Occipital lobe (tissue), 3 donors: ENCODE measurements at places on chromosomes 3 and 15. TPM values are rescaled to one million over a fixed set of nuclear protein-coding genes. Genes with fewer than 3 reads are reported as not detected.

DNA sequence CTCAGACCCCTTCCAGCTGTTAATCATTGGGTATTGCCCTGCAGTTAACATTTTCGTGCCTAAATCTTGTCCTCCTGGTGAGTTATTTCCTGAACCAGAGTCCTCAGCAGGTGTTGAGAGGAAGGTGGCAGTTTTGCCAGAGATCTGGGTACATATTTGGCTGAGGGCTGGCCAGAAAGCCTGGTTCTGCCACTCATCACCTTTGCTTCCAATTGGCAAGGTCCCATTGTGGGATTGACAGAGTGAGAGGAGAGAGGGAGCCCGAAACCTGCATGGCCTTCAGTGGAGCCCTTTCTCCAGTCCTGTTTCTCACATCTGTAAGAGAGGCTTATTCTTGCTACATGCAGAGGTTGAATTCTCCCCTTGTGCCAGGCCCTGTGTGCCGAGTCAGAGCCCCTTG lies 8.9 kb upstream of the TKT start:
- no peak for DNase-seq

DNA sequence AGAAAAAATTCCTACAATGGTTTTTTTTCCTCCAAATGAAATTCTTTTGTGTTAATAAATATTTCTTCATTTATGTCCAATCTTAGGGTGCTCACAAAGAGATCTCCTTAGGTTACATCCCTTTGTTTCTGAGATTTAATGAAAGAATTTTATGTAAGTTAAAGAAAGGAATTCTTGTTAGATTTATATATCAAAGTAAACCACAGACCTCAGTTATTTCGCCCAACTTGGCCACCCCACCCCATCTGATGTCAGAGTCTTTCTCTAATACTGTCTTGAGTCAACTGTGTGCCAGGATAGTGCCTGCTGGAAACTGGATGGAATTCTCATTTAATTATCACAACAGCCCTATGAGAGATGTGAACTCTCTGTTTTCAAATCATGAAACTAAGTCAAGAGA lies 259.9 kb downstream of the OPA1 start:
- no peak for DNase-seq

DNA sequence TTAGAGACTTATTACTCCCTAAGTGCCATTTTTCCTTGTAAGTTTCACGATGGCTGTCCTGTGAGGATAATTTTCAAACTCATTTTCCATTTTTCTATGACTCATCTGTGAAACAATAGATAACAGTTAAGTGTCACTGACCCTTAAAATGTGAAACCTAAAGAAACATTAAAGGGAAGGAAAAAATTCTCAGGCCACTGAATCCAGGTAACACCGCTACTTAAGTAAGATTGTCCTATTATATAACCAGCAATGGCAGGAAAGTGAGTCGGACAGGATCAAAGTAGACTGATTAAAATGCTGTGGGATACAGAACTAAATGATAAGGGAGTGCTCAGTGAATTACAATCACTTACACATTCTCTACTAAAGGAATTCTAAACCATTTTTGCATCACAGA lies 12.4 kb downstream of the PLD1 start:
- DNase-seq, result no peak

TRPC1 gene
- total RNA-seq, result 157 TPM

OR5K2 gene
- not detected for total RNA-seq
